ENCODE measurements at places on chromosomes 7 and 10.

DNA sequence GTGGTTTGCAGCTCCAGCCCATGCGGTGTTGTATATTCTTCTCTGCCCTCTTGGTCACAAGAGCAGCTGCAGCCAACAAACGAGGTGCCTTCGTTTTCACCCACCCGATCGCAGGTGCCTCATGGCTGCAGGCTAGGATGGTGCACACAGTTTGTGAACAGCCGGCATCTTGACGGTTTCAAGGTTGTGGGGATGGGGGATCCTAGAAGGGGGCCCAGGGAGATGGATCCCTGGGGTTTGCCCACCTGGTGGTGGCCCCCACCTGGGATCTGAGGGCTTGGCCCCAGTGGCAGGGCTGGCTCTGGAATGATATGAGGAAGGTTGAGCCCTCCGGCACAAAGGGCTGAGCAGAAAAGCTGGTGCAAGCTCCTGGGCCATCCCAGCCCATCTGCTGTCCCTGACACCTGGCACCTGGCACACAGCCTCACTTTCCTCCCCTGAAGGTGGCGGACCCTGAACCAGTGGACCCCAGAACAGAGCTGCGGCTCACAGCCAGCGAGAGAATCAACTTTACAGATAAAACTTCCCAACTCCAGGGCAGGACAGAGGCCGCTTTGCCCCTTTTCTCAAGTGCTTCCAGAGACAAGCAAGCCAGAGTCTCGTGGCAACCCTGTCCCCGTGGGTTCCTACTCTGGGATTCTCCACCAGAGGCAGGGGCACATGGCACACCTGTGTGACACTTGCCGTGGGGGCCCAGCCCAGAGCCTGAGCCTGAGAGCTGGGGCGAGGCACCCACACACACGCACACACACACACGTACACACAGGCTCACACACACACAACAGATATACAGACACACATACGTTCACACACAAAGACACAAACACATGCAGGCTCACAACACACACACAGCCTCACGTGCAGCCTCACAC lies 177.3 kb upstream of the PPP2R2D start:
- no peak for DNase-seq

DNA sequence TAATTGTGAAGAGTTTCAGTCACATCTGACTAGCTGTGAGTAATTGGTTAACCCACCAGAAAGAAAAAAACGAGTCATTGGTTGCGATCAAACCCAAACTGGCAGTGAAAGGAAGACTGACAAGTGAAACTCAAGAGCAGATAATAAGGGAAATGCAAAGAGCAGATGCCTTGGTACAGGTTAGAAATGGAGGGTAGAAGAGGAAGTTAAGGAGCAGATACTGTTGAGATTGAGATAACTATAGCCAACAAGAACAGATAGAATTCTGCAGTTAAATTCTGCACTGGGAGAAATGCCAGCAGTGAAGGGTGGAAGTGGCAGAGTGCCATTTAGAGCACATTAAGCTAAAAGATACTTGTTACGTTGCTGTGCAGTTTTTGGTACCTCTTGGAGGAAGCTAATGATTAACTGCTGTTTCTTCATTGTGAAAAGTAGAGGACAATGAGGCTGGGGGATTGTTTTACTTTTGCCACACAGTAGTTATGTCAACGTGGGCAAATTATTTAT lies 65.8 kb downstream of the CDK13 start:
- DNase-seq: peak; percentile 43

- DNase-seq: no peak
These were observed 6.9 kb downstream of the SERPINE1 start for GRCh38 chr7:101133621-101134398.

DNA sequence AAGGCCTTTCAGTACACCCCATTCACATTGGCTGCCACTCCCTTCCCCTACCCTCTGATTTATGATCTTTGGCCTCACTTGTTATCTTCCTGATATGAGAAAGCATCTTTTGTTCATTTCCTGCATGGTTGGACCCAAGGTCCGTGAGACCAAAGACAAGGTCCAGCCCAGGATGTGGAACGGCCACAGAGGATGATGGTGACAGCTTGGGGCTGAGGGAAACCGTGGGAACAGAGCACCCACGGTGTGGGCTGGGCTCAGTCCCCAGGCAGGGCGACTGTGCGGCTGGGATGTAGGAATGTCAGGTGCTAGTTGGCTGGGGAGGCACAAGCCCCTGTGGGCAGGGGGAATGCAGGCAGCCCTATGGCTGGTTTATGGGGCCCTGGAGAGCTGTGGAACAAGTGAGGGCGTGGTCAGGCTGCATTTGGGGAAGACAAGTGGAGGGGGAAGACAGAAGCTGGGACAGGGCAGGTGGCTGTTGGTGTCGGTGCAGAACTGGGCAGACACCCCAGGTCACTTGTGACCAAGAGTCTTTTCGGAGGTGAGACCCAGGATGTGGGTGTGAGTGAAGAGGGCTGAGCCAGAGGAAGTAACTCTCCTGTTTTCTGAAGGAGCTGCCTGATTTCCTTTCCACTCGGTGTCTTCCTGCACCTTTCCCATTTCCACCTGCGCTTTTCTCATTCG lies 51.7 kb upstream of the IGFBP3 start:
- no peak for DNase-seq

All from T-helper 2 cell (primary cell).